ENCODE measurements at places on chromosomes 2 and 18.

DNA sequence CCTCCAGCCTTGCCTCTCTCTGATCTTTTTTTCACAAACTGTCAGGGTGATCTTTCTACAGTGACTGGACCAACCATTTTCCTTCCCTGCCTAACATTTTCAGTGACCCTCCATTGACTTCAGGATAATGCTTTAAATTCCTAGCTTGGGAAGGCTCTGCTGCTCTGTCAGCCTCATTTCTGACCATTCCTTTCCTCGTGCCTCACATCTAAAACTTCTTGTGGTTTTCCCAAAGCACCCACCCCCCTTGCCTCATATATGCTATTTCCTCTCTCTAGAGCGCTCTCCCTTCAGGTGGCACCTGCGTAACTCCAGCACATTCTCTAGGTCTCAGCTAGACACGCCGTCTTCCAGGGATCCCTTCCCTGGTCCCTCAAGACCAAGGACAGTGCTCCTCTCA lies 37.2 kb downstream of the DRC1 start:
- no peak for DNase-seq

- no peak for DNase-seq
Observed at GRCh38 chr2:5070257-5070656, 621.9 kb upstream of the SOX11 start.

DNA sequence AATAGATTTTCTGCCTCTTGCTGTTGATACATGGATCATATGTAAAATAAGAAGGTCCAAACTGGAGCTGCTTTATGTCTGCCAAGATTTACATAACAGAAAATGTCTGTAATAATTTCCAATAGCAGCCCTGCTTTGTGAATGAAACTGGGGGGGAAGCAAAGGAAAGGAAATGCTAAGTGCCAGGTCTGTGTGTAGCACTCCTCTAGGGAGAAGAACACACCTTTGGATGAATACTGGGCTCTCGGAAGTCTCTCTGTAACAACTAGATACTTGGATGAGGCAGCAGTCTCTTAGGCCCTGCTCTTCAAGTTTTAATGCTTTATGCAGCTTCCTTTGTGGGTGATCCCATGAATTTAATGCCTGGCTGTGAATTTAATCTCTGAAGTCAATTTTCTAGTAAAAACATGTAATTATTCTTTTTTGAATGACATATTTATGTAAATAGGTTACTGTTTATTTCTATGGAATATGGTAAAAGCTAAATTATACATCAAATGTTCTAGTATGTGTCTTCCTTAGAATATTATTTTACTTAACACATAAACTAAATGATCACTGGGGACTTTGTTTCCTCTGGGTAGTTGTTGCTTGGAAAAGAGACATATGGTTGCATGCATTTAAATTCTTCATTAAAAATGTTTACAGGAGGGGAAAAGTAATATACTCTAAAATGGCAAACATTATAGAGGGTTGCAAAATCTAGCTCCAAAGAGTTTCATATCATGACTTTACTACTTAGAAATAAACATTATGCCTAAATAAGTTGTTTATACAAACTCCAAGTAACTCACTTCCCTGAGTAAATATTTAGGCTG lies 336.6 kb upstream of the CWC22 start:
- no peak for DNase-seq

- DNase-seq, result no peak
Observed at GRCh38 chr2:60106836-60107529, 446.5 kb downstream of the BCL11A start.

DNA sequence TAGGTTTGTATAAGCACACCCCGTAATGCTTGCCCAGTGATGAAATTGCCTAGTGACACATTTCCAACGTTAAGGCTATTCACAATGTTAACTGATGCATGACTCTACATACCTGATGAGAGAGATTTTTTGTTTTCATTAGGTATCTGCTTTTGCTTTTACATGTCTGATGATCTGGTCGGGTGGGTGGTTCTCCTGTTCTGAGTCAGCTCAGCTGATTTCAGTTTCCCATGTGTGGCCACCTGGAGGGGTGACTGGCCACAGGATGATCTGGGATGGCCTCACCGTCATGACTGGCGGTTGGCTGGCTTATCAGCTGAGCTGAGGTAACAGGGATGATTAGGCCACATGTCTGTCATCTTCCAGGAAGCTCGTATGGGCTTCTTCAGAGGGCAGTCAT lies 33.8 kb upstream of the ACYP2 start:
- no peak for DNase-seq

DNA sequence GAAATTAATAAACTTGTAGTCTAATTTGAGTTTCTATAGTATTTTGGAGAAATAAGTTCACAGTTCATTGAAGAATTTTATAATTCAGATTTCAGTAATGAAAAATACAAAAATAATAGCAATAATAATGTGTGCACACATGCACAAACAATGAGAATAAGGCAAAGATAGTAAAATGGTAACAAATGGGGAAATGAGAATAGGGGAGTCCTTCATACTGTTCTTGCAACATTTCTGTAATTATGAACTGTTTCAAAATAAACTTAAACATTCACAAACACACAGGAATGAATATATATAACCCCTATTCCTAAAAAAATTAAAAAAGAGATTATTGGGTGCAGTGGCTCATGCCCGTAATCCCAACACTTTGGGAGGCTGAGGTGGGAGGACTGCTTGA lies 63.9 kb downstream of the SPRED2 start:
- DNase-seq, result no peak

DNA sequence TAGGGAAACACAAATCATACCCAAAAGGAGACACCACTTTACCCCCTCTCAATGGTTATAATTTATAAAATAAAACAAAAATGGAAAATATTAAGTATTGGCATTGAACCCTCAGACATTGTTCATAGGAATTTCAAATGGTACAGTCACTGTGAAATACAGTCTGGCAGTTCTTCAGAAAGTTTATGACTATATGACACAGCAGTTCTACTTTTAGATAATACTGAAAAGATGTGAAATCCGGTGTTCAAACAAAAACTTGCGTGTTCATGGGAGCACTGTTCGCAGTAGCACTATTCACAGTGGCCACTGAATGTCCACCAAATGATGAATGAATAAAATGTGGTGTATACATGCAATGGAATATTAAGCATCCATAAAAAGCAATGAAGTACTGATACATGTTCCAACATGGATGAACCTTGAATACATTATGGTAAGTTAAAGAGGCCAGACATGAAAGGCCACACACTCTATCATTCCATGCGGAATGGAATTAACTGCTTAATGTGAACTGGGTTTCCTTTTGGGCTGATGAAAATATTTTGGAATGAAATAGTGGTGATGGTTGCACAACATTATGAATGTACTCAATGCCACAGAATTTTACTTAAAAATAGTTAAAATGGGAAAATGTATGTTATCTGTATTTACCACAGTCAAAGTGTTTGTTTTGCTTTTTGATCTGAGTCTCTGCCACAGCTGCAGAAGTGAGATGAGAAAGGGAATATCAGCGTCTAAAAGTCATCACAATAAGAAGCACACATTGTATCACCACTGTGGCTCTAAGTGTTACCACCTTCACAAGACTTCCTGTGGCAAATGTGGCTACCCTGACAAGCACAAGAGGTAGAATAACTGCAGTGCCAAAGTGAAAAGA lies 864.6 kb downstream of the SUCLG1 start:
- DNase-seq, result no peak

DNA sequence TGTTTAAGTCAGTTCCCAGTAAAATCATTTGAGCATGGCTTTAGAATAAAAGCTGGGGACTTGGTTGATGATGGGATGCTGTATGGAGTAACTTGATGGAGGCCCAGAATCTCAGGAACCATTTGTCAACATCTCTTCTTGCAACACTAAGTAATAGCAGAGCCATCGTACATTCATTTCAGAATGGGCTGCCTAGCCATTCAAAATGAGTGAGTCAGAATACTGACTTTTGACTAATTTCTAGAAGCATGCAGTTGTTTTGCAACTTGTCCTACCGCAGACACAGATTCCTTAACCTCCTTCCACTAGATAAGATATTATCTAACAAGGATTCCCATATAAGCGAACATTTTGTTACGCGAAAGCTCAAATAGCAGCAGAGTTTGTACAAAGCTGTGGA lies 229.5 kb downstream of the CNTNAP5 start:
- DNase-seq, result no peak

Data from anterior cingulate cortex (tissue), 58 donors.